Activated T-helper 9 cell treated with anti-CD3 and anti-CD28 coated beads, Interleukin-2, amount 50 U/mL, for 16 hours (primary cell): ENCODE measurements at places on chromosomes 5 and 9.
A peak's percentile ranks its signal among the peaks of the same experiment; 100 is the strongest.

DNA sequence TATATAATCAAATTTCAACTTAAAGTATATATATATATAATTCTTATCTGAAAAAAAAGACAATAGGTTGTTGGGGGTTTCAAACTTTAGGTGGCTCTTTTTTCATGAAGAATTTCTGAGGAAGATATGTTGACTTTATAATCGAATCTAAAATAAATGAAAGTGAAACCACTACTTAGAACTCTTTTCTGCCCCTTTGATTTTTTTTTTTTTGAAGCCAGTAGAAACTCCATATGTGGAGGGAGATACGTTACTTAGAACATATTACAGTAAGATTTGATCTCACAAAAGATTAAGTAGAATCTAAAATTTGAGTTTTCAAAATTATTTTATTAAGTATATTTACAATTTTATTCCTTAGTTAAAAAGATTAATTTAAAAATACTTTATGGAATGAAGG is 96.9 kb downstream of the ATG10 start:
- no peak for DNase-seq

- DNase-seq: peak; percentile 58
Measured at GRCh38 chr5:132496631-132497487, 6.3 kb upstream of the IRF1 start.

- no peak for DNase-seq
Measured at GRCh38 chr5:579746-580366, 32.3 kb upstream of the CEP72 start.

DNA sequence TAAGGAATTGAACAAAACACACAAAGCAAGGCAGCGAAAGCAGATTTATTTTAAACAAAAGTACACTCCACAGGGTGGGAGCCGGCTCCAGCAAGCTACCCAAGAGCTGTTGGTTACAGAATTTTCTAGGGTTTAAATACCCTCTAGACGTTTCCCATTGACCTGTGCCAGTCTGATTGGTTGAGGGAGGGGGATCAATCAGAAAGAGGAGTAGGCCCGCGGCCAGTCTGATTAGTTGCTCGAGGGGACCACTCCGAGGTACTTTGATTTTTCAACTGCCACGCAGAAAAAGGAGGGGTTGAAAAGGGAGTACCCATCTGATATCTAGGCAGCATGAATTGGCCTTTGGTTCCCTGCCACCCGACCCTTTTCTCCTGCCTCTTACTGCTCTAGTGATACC is 998 bp downstream of the SRP19 start:
- DNase-seq: no peak

DNA sequence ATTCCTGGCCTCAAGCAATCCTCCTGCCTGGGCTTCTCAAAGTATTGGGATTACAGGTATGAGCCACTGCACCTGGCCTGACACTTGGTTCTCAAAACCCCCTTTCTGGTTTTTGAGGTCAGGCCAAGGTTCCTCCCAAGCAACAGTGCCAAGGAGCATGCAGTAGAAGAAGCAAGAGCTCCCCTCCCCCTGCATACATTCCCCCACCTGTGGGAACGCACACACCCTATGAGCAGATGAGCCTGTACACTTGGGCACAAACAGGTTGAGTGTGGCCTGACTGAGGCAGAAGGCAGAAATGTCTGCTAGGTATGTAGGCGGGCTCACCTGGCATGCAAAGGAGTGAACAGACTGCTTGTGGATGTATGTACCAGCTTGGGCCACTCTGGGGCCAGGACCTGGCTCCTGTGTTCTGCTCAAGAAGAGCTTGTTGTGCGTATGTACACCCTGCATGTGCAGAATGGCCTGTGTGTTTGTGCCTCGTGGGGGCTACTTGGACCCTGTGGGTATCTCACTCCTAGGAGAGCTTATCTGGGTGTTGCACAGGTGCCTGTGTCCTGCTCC is 1.7 kb downstream of the GPRIN1 start:
- no peak for DNase-seq

DNA sequence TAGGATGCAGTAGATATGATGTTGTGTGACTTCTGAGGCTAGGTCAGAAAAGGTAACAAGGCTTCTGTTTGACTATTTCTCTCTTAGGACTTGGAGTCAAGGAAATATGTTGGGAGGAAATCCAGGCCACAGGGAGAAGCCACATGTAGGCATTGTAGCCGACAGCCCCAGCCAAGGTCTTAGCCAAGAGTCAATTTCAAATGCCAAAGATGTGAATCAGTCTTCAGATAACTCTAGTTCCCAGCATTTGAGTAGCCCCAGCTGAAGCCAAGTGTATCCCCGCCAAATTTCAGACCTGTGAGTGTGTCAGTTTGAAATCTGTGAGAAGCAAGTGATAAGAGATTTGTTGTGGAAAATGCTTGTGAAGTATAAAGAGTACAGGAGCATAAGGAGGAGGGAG is 38.1 kb upstream of the ISL1 start:
- no peak for DNase-seq

DNA sequence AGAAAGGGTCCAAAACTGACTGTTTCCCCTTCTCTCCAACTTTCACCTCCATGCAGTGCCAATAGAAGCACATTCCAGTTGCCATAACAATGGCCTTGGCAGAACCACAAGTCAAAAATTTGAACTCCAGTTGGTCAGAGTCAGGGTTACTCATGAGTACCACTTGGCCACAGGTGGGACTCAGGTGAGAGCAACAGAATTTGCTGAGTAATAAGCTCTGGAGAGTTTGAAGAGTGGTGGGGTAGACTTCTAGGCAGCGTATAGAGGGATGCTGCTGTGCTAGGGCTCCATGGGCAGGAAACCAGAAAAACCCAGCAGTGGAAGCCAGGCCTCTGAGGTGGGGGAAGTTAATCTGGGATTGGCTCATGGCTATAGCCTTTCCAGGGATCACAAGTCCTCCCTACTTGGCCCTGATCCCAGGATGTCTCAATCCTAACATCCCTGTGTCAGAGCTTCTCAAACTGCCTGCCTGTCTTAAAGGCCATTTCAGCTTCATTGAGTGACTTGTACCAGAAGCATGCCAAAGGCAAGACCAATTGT is 30.2 kb downstream of the SNX18 start:
- no peak for DNase-seq

GRCh38 chr9:27117489-27118135 is 8.6 kb downstream of the TEK start:
- DNase-seq: no peak

- no peak for DNase-seq
Measured at GRCh38 chr5:75498208-75498777, 13.1 kb downstream of the CERT1 start.
